Epithelial cell of alveolus of lung (primary cell): ENCODE measurements at places on chromosomes 12 and 14. TPM values are rescaled to one million over a fixed set of nuclear protein-coding genes. Genes with fewer than 3 reads are reported as not detected.

The DEPDC4 gene
- 1.2 and 6.9 TPM in 2 replicates for total RNA-seq

The TOMM20L gene
- not detected in 2 replicates for total RNA-seq

The OR10AD1 gene
- total RNA-seq: not detected in 2 replicates

The DHRS2 gene
- total RNA-seq: under 0.01 TPM in 1 of 2 replicates, not detected in the other

The PTPRO gene
- total RNA-seq: 0.39 and 0.72 TPM in 2 replicates

The IRAK3 gene
- total RNA-seq: 16.0 and 20.9 TPM in 2 replicates

The ABCD4 gene
- total RNA-seq: 24.0 and 36.7 TPM in 2 replicates

The POP5 gene
- total RNA-seq: 18.1 and 37.8 TPM in 2 replicates

The ZDHHC22 gene
- total RNA-seq: not detected in 2 replicates

The CFAP251 gene
- 0.72 and 2.3 TPM in 2 replicates for total RNA-seq

The CCND2 gene
- total RNA-seq: 66.6 and 67.9 TPM in 2 replicates

The ALX1 gene
- 0.26 TPM in 1 of 2 replicates, not detected in the other for total RNA-seq

The PSME1 gene
- total RNA-seq: 145 and 188 TPM in 2 replicates

The ARHGAP5 gene
- 42.5 and 47.2 TPM in 2 replicates for total RNA-seq

The TPPP2 gene
- total RNA-seq: not detected in 2 replicates

The NRL gene
- 1.0 and 3.0 TPM in 2 replicates for total RNA-seq

The IL23A gene
- total RNA-seq: 0.13 and 0.56 TPM in 2 replicates

The SPIC gene
- not detected in 2 replicates for total RNA-seq

The CCDC198 gene
- total RNA-seq: not detected in 2 replicates

The BAZ2A gene
- total RNA-seq: 29.7 and 43.0 TPM in 2 replicates

The C12orf60 gene
- total RNA-seq: 1.3 and 2.1 TPM in 2 replicates

The MUCL1 gene
- total RNA-seq: not detected in 2 replicates

The GUCY2C gene
- not detected in 2 replicates for total RNA-seq

The SLC4A8 gene
- 1.9 and 3.4 TPM in 2 replicates for total RNA-seq

The PTPN21 gene
- total RNA-seq: 5.2 and 5.7 TPM in 2 replicates

The RNASE7 gene
- total RNA-seq: not detected in 2 replicates

The B4GALNT1 gene
- 0.08 and 7.6 TPM in 2 replicates for total RNA-seq

The SSTR1 gene
- 0.26 and 0.72 TPM in 2 replicates for total RNA-seq

The AMN gene
- 0.08 TPM in 1 of 2 replicates, not detected in the other for total RNA-seq

The CMTM5 gene
- total RNA-seq: 2.2 TPM in 1 of 2 replicates, not detected in the other

The ACOT6 gene
- not detected in 2 replicates for total RNA-seq

The BATF gene
- total RNA-seq: not detected in 2 replicates

The MYF5 gene
- total RNA-seq: not detected in 2 replicates

The MYL2 gene
- 0.64 TPM in 1 of 2 replicates, not detected in the other for total RNA-seq

The BCAT1 gene
- total RNA-seq: 69.1 and 135 TPM in 2 replicates

The NELL2 gene
- not detected in 2 replicates for total RNA-seq

The KRT80 gene
- total RNA-seq: 0.64 and 0.91 TPM in 2 replicates

The RNU4-1 gene
- under 0.01 TPM in 2 replicates for total RNA-seq

The RPL10L gene
- not detected in 2 replicates for total RNA-seq

The CHGA gene
- total RNA-seq: not detected in 2 replicates

The OR4K2 gene
- total RNA-seq: not detected in 2 replicates

The SERPINA3 gene
- 29.4 and 66.7 TPM in 2 replicates for total RNA-seq

The RHEBL1 gene
- 0.78 TPM in 1 of 2 replicates, not detected in the other for total RNA-seq
